WTC11 (cell line): ENCODE measurements at places on chromosomes 12 and 14.
A peak's percentile ranks its signal among the peaks of the same experiment; 100 is the strongest.

DNA sequence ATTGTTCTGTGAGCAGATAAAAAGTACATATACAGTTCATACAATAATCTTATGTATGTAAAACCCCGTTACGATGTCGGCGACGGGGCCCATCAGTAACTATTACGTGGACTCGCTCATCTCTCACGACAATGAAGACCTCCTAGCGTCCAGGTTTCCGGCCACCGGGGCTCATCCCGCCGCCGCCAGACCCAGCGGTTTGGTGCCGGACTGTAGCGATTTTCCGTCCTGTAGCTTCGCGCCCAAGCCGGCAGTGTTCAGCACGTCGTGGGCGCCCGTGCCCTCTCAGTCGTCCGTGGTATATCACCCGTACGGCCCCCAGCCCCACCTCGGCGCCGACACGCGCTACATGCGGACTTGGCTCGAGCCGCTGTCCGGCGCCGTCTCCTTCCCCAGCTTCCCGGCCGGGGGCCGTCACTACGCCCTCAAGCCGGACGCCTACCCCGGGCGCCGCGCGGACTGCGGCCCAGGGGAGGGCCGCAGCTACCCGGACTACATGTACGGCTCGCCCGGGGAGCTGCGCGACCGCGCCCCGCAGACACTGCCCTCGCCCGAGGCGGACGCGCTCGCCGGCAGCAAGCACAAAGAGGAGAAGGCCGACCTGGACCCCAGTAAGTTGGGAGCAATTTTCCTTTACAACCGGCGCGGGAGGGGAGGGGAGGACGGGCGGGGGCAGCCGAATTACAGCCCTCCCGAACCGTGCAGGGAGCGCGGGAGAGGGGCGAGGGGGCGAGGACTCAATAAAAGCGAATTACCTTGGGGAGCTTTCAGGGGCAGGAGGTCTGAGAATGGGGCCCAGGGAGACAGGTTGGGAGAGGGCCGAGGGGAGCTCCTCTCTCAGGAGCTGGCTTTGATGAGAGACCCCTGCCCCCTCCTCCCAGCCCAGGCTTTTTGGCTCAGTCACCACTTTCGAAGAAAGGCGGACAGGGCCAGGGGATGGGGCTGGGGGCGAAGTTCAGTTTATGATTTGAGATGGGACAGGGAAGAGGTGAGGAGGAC is at the start of gene HOXC9:
HOXC9 (plus strand) TSS at position 46 of the 999 bp plus-strand sequence; CDS start at position 74, 28 bp downstream.
- no peak for DNase-seq

DNA sequence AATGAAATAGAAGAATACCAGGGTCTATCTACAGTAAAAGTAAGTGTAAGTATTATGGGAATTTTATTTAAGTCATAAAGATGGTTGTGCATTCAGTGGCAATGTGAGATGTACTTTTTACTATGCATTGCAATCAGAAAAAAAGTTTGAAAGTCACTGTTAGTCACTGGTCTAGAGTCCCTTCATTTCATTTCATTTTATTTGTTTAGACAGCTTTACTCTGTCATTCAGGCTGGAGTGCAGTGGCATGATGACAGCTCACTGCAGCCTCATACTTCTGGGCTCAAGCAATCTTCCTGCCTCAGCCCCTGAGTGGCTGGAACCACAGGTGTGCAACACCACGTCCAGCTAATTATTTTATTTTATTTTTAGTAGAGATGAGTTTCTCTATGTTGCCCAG is 42.6 kb downstream of the TGFB3 start:
- DNase-seq: no peak

DNA sequence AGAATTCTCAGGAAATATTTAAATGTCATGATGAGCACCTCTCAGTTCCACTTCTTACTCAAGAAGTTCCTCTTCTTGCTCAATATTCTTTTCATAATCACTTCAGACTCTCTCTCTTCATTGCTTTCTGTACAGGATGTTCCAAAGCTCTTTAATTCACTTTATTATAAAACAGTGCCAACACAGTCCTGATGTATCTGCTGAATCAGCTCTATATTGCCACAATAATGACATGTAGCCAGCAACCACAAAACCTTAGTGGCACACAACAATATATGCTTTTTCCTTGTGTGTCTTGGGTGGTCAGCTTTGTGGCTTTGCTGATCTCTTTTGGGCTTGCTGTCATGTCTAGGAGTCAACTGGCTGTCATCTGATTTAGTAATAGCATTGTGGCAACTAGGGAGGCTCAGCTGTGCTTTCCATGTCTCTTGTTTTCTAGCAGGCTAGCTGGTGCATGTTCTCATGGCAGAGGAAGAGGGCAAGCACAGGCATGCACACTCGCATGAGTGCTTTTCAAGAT is 52.8 kb upstream of the SLC2A13 start:
- no peak for DNase-seq

DNA sequence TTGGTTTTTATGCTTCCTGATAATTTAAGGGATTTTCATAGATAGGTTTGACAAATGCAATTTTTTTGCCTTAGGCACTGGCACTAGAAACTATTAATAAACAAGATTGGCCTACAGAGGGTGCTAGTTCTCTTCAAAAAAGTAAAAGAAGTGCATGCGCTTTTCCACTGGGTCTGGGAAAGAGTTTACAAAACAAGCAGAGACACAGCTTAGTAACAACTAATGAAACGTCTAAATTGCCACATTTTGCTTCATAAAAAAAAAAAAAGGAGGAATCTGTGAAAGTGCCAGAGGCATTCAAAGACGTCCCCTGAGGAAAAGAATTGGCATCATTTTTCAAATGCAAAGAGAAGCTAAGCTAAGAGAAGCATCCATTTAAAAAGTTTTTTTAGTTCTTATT is 58.3 kb upstream of the EEA1 start:
- no peak for DNase-seq

- DNase-seq: peak; percentile 41
Measured at GRCh38 chr12:120229071-120229486, 28.2 kb upstream of the RPLP0 start.

- DNase-seq: no peak
Measured at GRCh38 chr12:120406069-120406468, 31.8 kb upstream of the COX6A1 start.

DNA sequence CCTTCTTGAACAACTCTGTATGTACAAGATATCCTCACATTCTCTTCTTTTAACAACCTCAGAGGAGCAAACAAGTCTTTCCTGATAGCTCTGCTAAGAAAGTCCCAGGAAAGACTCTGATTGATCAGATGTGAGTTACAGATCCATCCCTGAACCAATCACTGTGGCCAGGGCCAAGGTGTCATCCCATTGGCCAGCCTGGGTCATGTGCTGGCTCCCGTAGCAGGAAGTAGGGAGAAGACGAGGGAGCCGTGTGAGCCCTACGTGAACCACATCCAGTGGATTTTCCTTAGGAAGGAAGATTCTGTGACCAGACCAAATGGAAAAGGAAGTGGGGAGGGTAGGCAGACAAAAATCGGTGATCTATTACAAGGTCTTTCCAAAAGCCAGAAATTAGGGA is 5.6 kb downstream of the P2RX7 start:
- DNase-seq: no peak

DNA sequence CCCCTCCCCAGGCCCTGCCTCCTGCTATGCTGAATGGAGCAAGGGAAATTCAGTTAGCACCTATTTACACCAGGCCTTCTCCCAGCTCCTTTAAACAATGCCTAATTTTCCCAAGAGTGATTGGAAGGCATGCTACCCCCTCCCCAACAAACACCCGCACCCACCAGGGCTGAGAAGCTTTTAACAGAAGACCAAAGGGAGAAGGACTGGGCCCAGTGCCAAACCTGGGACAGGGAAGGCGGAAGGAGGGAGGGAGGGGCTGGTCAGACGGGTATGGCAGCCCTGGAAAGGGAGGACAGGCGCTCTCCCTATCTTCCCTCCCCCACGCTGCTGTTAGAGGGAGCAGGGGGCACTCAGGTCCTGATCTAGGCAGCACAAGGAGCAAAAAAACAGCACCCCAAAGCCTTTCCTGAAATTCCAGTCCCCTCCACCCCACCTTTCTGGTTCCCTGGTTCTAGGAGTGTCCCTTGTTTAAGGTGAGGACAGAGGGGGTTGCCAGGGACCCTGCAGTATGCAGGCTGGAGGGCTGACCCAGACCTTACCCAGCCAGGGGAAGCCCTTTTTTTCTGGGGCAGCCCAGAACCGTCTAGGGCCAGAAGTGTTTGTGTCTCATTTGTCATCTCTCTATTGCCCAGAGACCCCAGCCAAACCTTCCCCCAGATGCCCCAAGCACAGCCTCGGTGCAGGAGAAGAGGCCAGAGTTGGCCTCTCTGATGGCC is 2.4 kb upstream of the KRT8 start:
- DNase-seq: peak; percentile 41

GRCh38 chr12:88153959-88154358 is 11.9 kb downstream of the TMTC3 start:
- no peak for DNase-seq

DNA sequence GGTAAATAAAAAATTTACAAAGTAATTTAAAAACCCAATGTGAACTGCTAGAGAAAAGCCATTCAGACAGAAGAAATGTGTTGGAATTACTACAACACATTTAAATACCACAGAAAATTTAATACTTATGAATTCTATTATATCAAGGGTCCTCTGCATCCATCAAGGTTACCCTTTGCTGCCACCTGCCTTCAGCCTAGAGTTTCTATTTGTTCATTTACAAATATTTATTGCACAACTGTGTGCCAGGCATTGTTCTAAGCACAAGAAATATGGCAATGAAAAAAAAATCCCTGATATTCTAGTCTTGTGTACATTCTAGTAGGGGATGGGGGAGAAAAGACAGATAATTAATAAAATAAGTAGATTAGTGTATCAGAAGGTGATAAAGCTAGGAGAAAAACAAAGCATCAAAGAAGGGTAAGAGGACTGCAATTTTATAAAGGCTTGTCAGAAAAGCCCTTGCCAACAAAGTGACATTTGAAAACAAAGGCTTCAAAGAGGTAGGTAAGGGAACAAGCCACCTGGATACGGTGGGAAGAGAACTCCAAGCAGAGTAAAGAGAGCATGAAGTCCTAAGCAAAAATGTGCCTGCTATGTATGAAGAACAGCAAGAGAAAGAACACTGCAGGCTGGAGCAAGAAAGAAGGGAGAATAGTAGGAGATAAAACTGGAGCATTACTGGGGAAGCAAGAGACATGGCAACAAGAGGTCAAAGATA is 59.1 kb upstream of the SLC6A13 start:
- DNase-seq: no peak

- no peak for DNase-seq
Measured at GRCh38 chr12:106764738-106765137, 9.7 kb upstream of the RIC8B start.

DNA sequence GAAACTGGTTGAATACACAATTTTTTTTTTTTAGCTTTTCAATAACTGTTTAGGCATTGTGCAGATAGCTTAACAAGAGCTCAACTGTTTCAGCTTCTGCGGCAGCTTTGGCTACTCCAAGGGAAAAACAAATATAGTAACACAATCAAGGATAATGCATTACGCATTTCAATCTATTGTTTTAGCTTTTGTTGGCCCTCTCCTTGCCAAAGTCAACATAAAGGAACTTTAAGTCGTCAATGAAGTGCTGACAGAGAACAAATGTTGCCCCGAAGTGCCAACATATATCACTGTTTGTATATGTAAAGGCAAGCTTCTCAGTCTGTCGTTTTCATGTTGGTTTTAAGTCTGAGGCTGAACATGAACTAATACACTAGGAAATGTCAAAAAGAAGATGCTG is 1087.4 kb upstream of the FLRT2 start:
- no peak for DNase-seq

DNA sequence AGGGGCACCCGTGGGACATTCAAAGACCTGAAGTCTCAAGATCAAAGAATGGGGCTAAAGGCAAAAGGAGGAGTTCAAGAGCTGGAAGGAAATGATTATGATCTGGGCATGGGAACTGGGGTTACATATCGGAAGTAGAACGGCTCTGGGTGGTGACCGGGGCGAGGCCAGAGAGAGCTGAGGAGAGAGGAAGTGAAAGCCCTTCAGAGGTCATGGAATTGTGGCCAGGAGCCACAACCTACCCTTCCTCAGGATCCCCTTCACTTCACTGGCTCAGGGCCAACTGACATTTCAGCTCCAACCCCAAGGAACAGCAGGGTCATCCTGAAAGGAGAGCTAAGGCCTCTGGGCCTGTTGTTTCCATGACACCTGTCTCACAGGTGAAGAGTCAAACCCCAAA is 57.8 kb downstream of the GALNT16 start:
- DNase-seq: no peak

DNA sequence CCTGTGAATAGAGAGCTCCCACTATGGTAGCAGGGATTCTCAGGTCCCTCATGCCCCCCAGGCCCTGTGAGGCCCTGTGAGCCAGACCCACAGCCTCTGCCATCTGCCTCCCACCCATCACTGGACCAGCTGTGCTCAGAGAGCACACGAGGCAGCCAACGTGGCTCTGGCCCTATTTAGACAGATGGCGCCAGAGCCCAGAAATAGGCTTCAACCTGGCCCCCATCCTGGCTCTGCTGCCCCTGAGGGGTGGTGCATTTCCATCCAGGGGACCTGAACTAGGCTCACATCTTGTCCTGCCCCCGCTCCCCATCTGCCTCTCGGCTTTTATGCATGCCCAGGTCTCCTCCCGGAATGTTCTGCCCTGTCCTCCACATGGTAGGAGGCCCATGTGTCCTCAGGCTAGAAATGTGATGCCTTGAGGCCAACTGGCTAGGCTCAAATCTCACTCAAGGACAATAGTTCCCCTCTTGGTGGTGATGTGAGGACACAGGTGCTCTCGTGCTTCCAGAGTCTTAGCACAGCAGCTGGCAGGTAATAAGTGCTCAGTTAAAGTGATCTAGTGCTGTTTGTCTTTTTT is 18.9 kb downstream of the TMEM63C start:
- DNase-seq: no peak

DNA sequence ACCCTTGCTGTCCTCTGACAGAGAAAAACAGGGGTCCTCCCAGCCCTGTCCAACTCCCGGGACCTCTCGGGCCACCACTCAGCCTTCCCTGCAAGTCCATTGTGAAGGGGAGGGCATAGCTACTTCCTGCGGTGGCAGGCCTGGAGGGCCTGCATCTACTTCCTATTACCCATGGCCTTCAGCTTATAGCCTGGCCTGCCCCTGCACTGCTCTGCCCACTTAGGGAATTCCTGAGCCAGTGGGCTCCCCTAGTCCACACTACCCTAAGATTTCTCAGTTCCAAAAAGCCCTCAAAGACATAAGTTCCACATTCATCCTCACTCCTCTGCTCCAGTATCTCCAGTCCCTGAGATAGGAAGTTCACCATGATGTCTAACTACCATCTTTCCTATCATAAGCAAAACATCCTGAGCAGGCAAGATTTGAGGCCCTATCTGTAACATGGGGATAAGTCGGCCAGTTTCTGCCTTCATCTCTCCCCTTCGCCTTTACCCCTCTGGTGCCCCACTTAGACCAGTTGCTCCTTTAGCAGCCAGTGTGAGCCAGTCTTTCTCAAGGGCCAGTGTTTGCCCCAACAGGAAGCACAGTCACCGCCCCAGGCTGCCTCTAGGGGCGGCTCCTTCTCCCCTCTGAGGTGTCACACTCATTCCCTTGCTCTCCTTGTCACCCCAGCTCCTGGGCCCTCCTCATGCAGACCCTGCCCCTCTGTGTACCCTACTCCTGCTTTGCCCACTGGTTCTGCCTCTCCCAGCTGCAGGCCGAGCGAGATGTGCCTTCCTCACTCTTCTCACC is 10.9 kb downstream of the HDAC7 start:
- no peak for DNase-seq
